ENCODE measurements at places on chromosomes 7 and 10.

- no peaks in the 10 kb centered on the region for H3K4me1 ChIP-seq
- H3K27me3 ChIP-seq: peaks cover 3% of the 10 kb centered on the region
- H3K4me3 ChIP-seq: no peak overlapping the region
- H3K36me3 ChIP-seq: no peaks in the 10 kb centered on the region
- DNase-seq: no peak
- no peak overlapping the region for H3K27ac ChIP-seq
These were observed 101.3 kb downstream of the STRA8 start for GRCh38 chr7:135334830-135335543.

GRCh38 chr10:119928411-119928810 lies 35.9 kb downstream of the SEC23IP start:
- H3K36me3 ChIP-seq: peaks cover 37% of the 10 kb centered on the region
- H3K4me3 ChIP-seq: no peak overlapping the region
- no peaks in the 10 kb centered on the region for H3K27me3 ChIP-seq
- H3K4me1 ChIP-seq: no peaks in the 10 kb centered on the region
- no peak overlapping the region for H3K27ac ChIP-seq

DNA sequence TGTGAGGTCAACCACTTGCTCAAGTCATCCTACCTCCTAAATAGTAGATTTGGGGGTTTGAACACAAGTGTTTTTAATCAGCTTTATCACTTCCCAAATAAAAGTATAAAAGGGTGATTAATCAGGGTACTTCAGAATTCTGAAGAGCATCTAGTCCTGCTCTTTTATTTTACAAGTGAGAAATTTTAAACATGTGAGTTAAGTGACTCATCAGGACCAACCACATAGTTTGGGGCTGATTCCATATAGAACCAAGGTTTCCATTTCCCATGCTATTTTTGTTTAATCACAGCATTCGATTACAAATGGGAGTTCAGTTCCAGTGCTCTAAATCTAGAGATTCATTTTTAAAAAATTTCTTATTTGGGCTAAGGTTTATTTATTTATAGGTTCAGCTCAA lies 113.4 kb downstream of the GPR158 start:
- no peak overlapping the region for H3K4me3 ChIP-seq
- DNase-seq: no peak
- no peaks in the 10 kb centered on the region for H3K36me3 ChIP-seq

- peak overlapping the region; percentile 99 for H3K27ac ChIP-seq
- no peaks in the 10 kb centered on the region for H3K27me3 ChIP-seq
- H3K4me1 ChIP-seq: peaks cover 16% of the 10 kb centered on the region
- no peak overlapping the region for H3K4me3 ChIP-seq
- no peaks in the 10 kb centered on the region for H3K36me3 ChIP-seq
These were observed 52.6 kb downstream of the CAV1 start for GRCh38 chr7:116577320-116577871.

GRCh38 chr7:30613366-30614325 lies 19.0 kb downstream of the GARS1 start:
- H3K4me3 ChIP-seq: no peak overlapping the region
- no peak for DNase-seq
- H3K27ac ChIP-seq: no peak overlapping the region
- H3K4me1 ChIP-seq: peaks cover 2% of the 10 kb centered on the region
- peaks cover 58% of the 10 kb centered on the region for H3K36me3 ChIP-seq

All from IMR-90 (cell line).